Neural progenitor cell (in vitro differentiated cells): ENCODE measurements at places on chromosomes 3 and 15. TPM values are rescaled to one million over a fixed set of nuclear protein-coding genes. Genes with fewer than 3 reads are reported as not detected.

DNA sequence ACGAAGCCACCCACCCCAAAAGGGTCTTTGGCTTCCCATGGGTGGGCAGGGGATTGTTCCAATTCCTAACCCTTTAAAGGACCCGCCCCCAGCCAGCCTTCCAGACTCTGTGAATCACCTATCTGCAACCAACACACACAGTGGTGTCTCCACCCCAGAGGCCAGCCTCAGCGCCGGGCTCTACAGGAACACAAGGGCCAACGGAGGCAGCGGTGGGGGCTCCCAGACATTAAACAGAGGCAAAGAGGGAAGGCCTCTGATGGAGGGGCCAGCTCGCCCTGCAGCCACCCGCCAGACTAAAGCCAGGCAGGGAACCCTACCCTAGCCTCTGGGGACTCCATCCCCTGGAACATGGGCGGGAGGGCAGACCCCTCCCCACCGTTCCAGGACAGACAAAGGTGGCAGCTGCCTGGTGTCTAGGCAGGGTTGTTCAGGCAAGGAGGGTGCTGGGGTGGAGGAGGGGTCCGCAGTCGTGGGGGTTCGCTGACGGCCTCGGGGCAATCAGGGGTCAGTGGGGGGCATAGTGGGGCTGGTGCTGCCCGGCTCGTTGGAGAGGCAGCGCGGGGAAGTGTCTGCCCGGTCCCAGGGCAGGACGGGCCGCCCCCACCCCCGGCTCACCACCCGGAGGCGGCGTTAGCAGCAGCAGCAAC, 448 bp downstream of the SHISA5 start:
- DNase-seq: peak; percentile 61
- peak overlapping the region; percentile 64 for H3K4me3 ChIP-seq
- H3K4me1 ChIP-seq: peaks cover 14% of the 10 kb centered on the region
- no peaks in the 10 kb centered on the region for H3K36me3 ChIP-seq
- no peaks in the 10 kb centered on the region for H3K27me3 ChIP-seq

SLC6A20 gene
- total RNA-seq: not detected in 2 replicates

- H3K27ac ChIP-seq: no peak overlapping the region
- no peak for DNase-seq
- H3K4me3 ChIP-seq: no peak overlapping the region
- H3K36me3 ChIP-seq: peaks cover 15% of the 10 kb centered on the region
- no peaks in the 10 kb centered on the region for H3K27me3 ChIP-seq
Measured at GRCh38 chr15:65020419-65020818, 9.0 kb downstream of the MTFMT start.

DNA sequence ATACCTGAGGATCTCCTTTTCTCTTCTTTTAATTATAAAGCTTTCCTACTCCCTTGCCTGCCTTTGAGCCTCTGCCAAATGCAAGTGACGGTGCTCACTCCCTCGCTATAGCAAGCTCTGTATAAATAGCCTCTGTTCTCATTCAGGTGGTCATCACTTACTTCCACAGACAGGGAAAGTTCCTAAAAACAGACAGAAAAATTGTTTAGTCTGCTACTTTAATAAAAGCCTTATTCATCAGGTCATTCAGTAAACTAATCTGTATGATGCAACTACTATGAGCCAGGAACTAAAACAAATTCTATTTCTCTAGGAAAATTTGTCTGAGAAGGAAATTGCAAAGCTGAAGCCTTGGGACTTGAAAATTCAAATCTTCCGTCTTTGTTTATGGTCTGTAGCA, 10.2 kb upstream of the DLG1 start:
- no peaks in the 10 kb centered on the region for H3K36me3 ChIP-seq
- no peak overlapping the region for H3K27ac ChIP-seq
- no peak overlapping the region for H3K4me3 ChIP-seq
- DNase-seq: no peak
- no peaks in the 10 kb centered on the region for H3K27me3 ChIP-seq

GRCh38 chr3:125211523-125212090, 941 bp downstream of the SLC12A8 start:
- peak overlapping the region; percentile 61 for H3K4me3 ChIP-seq
- peaks cover 16% of the 10 kb centered on the region for H3K4me1 ChIP-seq
- no peak for DNase-seq
- no peak overlapping the region for H3K27ac ChIP-seq

DNA sequence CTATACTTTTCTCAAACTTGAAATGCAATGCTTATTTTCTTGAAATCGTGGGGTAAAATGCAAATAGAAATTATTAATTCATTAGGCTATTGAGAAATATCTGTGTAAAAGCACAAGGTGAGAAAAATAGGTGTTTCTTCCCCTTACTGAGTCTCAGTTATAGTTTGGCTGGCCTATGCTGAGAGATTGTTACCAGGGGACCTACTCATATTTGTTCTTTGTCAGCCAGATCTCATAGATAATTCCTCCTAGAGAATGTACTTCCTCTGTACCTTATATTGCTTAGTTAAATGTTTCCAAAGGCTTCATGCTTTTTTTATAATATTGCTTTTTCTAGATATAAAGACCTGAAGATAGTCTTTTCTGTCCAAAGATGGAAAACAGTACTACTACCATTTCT, 60.0 kb upstream of the TRPC1 start:
- H3K4me1 ChIP-seq: no peaks in the 10 kb centered on the region
- H3K27me3 ChIP-seq: no peaks in the 10 kb centered on the region
- DNase-seq: no peak
- no peak overlapping the region for H3K27ac ChIP-seq

DNA sequence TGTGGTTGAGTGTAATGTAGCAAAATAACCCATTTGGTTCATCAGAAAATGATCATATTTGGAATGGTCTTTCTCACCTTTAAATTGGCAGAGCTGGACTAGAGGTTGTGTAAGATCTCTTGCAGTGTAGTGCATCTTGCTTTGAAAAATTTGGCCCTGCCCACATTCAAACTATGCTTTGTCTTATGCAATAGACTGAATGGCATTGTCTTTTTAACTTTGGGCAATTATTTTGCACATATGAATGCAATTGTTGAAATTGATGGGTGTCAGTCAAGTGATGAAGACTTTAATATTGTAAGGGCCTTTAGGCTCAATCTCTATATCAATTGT, 381.4 kb downstream of the GRM7 start:
- H3K4me1 ChIP-seq: no peaks in the 10 kb centered on the region
- DNase-seq: no peak
- no peaks in the 10 kb centered on the region for H3K27me3 ChIP-seq

PFN2 gene
- 328 and 481 TPM in 2 replicates for total RNA-seq

CPN2 gene
- not detected in 2 replicates for total RNA-seq

MYRIP gene
- 0.28 and 0.62 TPM in 2 replicates for total RNA-seq

DNA sequence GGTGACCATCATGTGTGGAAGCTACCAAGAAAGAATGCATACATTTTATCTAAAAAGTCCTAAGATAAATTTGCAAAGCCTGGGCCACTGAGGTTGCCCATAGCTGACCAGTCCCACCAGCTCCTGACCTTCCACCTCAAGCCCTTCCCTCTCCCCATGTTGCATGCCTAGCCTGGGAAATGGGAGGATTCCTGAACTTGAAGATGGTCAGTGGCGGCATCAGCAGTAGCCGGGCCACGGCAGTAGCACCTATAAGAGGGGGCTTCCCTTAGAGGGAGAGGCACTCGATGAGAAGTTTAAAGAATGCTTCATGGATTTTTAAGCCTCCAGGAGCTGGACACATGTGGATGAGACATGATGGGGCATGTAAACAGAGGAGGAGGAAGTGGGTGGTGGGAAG, 172.1 kb downstream of the KLF13 start:
- H3K4me3 ChIP-seq: no peak overlapping the region
- H3K27me3 ChIP-seq: no peaks in the 10 kb centered on the region
- no peaks in the 10 kb centered on the region for H3K36me3 ChIP-seq

DNA sequence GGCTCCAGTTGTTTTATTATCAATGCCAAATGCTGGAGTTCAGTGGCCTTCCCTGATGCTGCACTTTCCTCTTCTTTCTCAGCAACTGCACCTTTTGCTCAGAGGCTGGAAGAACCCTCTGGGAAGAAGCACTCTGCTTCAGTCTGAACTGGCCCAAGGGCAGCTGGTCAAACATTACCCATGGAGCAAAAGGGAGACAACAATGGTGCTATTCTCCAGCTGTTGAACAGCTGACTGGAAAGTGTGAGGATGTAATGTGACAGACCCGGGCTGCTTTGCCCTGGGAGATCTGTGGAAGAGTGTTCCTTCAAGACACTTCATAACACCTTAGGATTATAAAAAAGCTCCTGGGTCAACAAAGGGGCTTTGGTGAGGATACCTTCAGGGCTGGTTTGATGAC, 84.9 kb downstream of the EPHB1 start:
- H3K27me3 ChIP-seq: no peaks in the 10 kb centered on the region
- no peak overlapping the region for H3K4me3 ChIP-seq
- H3K4me1 ChIP-seq: peaks cover 6% of the 10 kb centered on the region
- DNase-seq: no peak
- no peak overlapping the region for H3K27ac ChIP-seq

GRCh38 chr3:11120091-11120805, 34.0 kb upstream of the HRH1 start:
- H3K36me3 ChIP-seq: no peaks in the 10 kb centered on the region
- no peak overlapping the region for H3K27ac ChIP-seq
- no peak overlapping the region for H3K4me3 ChIP-seq
- DNase-seq: no peak
- H3K27me3 ChIP-seq: no peaks in the 10 kb centered on the region

ERC2 gene
- total RNA-seq: 20.6 and 24.8 TPM in 2 replicates

GRCh38 chr3:127999509-128000106, 52.6 kb upstream of the SEC61A1 start:
- H3K36me3 ChIP-seq: no peaks in the 10 kb centered on the region
- no peaks in the 10 kb centered on the region for H3K4me1 ChIP-seq
- H3K27ac ChIP-seq: no peak overlapping the region

RAD54L2 gene
- total RNA-seq: 30.5 and 31.7 TPM in 2 replicates

ZNF592 gene
- total RNA-seq: 5.8 and 10.3 TPM in 2 replicates

GOLGA6L10 gene
- total RNA-seq: 1.3 and 2.2 TPM in 2 replicates

DNA sequence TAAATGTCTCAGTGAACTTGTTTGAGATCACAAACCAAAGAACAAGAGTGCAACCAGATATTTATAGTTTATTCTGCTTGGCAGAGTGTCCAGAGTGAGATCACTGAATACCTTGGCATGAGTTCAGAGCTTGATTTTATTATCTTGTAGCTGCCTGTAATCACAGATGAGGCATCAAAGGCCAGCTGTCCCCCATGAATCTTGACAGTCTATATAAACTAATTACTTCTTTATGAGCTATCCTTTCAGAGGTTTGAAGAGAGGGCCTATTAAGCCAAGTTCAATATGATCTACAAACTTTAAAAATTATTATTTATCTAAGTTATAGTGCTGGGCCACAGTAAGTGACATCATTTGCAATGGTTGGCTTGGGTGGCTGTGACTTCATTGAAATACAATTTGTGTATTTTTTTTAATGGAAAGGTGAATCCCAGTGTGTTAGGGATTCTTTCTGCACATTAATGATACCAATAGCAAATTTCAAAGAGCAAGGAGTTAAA, 251.5 kb downstream of the CLSTN2 start:
- H3K4me3 ChIP-seq: no peak overlapping the region
- no peaks in the 10 kb centered on the region for H3K4me1 ChIP-seq
- no peak overlapping the region for H3K27ac ChIP-seq
- H3K27me3 ChIP-seq: no peaks in the 10 kb centered on the region
- H3K36me3 ChIP-seq: no peaks in the 10 kb centered on the region

DNA sequence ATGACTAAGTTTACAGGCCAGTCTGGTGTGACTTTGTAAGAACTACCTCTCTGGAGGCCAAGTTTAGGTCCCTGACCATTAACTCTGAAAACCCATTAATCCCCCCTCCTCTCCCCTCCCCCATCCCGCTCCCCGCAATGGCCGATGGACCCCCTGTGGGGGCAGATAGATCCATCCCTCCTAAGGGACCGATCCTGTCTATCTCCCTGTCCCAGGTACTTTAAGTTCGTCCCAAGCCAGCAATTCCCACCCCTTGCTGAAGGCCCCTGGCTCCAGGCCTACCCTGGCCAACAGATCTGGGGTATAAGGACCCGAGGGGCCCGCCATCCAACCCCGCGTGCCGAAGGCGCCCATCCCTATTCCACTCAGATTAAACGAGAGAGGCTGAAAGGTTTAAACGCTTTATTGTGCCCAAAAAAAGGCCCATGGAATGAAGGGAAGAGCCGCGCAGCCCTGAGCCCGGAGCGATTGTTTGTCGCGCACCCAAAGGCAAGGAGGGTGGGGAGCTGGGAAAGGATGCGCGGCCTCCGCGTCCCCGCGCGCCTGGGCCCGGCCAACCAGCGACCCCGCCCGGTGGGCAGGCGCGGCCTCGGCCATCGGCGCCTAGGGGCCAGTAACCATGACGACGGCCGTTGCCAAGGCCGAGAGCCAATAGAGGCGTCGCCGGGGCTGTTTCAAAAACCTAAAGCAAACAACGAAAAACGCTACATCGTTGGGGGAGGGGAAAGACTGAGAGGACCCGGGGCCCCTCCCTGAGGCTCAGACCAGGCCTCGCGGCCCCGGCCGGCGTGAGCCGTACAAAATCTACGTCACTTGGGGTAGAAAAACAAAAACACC, 35.9 kb downstream of the HMCES start:
- DNase-seq: peak; percentile 97
- no peaks in the 10 kb centered on the region for H3K36me3 ChIP-seq
- H3K27me3 ChIP-seq: no peaks in the 10 kb centered on the region
- H3K4me3 ChIP-seq: peak overlapping the region; percentile 92

CLDN16 gene
- total RNA-seq: not detected in 2 replicates

GRCh38 chr3:158733656-158734055, 1.4 kb upstream of the RARRES1 start:
- no peak for DNase-seq
- no peak overlapping the region for H3K27ac ChIP-seq
- peaks cover 6% of the 10 kb centered on the region for H3K4me1 ChIP-seq

HGD gene
- 0.28 TPM in 1 of 2 replicates, not detected in the other for total RNA-seq

GRCh38 chr3:138445654-138446053, 11.2 kb downstream of the ESYT3 start:
- peaks cover 7% of the 10 kb centered on the region for H3K4me1 ChIP-seq
- no peak overlapping the region for H3K27ac ChIP-seq
- H3K4me3 ChIP-seq: no peak overlapping the region
- no peak for DNase-seq

DNA sequence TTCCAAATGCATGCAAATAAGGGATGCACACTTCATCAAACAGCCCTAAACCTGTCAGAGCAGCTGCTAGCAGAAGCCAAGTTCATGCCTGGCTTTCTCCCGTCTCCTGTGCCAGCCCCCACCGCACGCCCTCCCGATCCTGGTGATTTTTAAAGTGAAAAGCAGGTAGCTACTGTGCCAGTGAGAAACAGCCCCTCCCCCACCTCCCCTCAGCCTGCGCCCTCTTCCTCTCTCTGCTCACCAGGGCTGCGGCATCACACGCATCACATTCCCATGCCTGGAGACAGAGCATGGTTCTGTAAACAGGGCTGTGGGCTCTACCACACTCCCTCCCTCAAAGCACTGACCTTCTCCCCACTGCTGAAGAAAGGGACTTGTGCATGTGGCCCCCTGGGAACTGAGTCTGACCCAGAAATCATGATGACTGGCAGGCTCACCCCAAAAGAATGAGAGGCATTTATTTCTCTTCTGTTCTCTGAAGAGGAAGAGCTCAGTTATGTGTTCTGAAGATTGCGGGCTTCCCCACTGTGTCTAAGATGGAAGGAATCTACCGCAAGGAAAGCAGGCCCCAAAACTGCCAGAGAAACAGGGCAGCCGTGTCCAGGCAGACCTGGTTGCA, 14.5 kb upstream of the SLC6A1 start:
- no peak overlapping the region for H3K27ac ChIP-seq
- peaks cover 8% of the 10 kb centered on the region for H3K4me1 ChIP-seq
- peak; percentile 31 for DNase-seq
- H3K27me3 ChIP-seq: peaks cover 6% of the 10 kb centered on the region
- no peak overlapping the region for H3K4me3 ChIP-seq

- DNase-seq: no peak
- no peak overlapping the region for H3K4me3 ChIP-seq
- H3K4me1 ChIP-seq: peaks cover 36% of the 10 kb centered on the region
- peaks cover 5% of the 10 kb centered on the region for H3K27me3 ChIP-seq
- H3K27ac ChIP-seq: no peak overlapping the region
- peaks cover 9% of the 10 kb centered on the region for H3K36me3 ChIP-seq
Measured at GRCh38 chr3:123877965-123878364, 6.2 kb downstream of the MYLK start.
